ENCODE measurements at places on chromosomes 11 and 22.
A peak's percentile ranks its signal among the peaks of the same experiment; 100 is the strongest.

GRCh38 chr11:120215634-120216033, 4.8 kb downstream of the OAF start:
- no peak for DNase-seq

DNA sequence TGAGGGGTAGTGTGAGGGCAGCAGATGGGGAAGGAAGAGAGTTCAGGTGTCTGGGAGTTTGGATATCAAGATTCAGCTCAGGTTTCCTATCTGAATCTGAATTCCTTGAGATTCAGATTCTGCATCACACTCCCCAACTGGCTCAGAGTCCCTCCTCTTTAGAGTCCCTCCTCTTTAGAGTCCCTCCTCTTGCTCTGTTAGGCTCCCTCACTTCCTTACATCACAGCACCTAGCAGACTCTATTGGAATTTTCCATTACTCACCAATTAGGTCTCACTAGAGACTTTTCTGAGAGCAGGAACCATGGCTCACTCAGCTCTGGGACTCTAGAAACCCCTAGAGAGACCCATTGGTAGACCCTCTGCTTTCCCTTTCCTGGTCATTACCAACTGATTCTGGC, 303.4 kb upstream of the SYN3 start:
- no peak for DNase-seq

GRCh38 chr22:24106385-24107381, 74.6 kb upstream of the SUSD2 start:
- DNase-seq = peak; percentile 76

- DNase-seq = no peak
These were observed 68.0 kb upstream of the PRDM11 start for GRCh38 chr11:45078236-45079074.

- no peak for DNase-seq
These were observed 342.7 kb downstream of the TENM4 start for GRCh38 chr11:79098146-79098545.

GRCh38 chr11:64415286-64415685, 56.3 kb downstream of the RPS6KA4 start:
- no peak for DNase-seq

DNA sequence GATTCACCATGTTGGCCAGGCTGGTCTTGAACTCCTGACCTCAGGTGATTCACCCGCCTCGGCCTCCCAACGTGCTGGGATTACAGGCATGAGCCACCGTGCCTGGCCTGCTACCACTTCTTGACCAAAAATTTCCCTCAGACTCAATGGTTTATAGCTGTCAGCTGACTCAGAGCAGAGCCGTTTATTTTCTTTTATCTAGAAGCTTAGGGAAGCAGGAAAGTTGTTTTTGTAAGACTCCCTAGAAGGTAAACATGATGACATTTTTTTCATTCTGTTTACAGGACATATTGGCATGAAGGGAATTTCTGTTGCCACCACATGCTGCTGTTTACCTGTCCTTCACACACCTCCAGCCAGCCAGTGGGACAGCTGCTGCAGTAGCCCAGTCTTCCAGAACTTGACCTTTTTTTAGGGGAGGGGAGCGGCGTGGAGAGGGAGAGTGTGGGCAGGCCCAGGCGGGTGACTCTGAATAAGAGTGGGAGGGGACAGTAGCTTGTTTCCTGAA, 56.1 kb upstream of the PTPRJ start:
- no peak for DNase-seq

- peak; percentile 34 for DNase-seq
These were observed 10.3 kb downstream of the PRDM10 start for GRCh38 chr11:129992161-129992944.

- no peak for DNase-seq
These were observed 4.2 kb upstream of the UVRAG start for GRCh38 chr11:75810637-75811390.

DNA sequence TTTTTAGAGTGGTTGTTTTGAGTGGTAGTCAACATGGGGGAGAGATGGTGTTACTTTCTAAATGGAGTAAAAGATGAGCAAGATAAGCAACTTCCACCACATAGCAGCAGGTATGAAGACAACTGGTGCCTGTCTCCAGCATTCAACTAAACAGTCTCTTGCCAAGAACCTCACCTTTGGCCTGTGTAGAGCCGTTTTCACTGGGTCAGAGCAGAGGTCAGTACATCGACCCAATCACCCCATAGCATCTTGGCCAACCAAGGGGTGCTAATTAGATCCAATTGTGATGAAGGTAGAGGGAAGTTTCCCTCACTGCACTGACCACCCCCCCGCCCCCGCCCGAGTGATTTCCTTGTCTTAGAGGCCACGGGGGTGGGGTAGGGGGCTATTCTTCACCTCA, 188.2 kb downstream of the BLID start:
- no peak for DNase-seq

GRCh38 chr11:132234878-132235277, 864.5 kb downstream of the NTM start:
- no peak for DNase-seq

- peak; percentile 88 for DNase-seq
These were observed 58.2 kb upstream of the GNAZ start for GRCh38 chr22:23012081-23012622.

DNA sequence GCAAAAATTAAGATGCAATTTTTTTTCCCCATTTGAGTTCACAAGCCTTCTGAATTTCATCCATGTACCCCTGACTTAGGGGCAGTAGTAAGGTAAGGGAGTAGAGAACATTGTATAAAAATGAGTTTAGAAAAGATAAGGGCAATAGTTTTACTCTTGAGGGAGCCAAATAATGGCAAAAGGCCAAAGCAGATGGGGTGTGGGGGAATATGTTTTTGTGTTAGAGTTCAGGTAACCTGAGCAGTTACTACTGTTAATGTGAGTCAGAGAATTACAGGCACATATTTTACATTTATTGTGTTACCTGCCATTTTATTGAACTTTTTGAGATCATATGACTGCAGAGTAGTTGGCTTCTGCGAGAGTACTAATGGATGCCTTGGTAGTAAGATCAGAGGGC, 3.1 kb downstream of the EED start:
- DNase-seq = no peak

- DNase-seq = peak; percentile 37
These were observed 10.0 kb downstream of the OR51L1 start for GRCh38 chr11:5004424-5005274.

DNA sequence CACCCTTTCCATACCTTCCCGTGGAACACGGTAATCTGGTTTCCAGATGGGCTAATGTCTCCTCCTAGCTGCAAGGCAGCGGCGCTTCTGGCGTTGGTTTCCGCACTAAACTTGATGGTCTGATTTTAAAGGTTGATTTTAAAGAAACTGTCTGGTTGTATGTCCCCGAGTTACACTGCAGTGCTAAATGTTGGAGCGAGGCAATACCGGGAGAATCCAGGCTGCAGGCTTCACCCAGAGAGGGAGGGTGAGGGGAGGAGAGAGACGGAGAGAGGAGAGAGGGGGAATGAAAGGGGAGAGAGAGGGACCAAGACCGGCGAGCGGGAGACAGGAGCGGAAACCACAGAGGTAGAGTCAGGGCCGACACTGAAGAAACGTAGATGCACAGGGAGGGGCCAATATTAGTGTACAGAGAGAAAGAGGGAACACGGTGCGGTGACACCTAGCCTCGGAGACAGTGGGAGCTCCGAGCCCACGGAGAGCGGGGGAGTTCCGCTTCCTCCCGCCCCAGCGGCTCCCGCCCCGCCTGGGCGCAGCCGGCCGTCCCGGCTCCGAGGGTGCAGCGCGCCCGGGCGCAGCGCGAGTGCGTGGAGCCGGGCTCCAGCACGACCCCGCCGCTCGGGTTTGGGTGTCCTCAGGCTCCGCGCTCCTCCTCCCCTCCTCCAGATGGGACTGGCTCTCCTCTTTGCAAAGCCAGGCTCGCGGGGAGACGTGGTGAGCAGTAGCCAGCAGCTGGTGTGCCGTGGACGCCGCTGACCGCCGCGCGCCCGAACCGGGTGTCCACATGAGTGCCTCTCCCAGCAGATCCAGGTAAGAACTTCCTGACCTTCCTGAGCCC, 71.9 kb upstream of the GRAMD1B start:
- DNase-seq = peak; percentile 76

- no peak for DNase-seq
These were observed 138.9 kb downstream of the LUZP2 start for GRCh38 chr11:24635588-24636290.

- no peak for DNase-seq
These were observed 18.8 kb upstream of the CLNS1A start for GRCh38 chr11:77656362-77656761.

DNA sequence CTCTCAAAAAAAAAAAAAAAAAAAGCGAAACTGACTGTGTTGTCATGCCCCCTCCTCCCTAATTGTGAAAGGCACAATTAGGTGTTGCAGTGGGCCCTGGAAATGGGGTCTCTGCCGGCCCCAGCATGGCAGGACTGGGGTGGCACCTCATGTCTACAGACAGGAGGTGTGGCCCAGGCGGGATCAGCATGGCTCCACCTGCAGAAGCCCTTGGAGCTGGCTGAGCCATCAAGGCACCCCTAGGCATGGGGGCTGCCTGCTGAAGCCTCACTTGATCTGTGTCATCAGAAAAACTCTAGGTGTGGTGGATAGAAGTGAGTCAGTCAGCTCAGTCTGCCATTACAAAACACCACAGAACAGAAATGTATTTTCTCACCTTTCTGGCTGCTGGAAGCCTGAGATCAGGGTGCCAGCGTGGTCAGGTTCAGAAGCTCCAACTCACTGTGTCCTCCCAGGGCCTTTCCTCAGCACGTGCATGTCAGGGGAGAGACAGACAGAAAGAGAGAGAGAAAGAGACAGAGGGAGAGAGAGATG, 10.1 kb upstream of the B4GALNT4 start:
- DNase-seq = peak; percentile 50

GRCh38 chr11:124861670-124862069, 3.6 kb upstream of the ROBO3 start:
- no peak for DNase-seq

- no peak for DNase-seq
These were observed 33.4 kb downstream of the MIAT start for GRCh38 chr22:26690654-26691376.

GRCh38 chr11:111565114-111565720, 24.7 kb downstream of the LAYN start:
- peak; percentile 74 for DNase-seq

DNA sequence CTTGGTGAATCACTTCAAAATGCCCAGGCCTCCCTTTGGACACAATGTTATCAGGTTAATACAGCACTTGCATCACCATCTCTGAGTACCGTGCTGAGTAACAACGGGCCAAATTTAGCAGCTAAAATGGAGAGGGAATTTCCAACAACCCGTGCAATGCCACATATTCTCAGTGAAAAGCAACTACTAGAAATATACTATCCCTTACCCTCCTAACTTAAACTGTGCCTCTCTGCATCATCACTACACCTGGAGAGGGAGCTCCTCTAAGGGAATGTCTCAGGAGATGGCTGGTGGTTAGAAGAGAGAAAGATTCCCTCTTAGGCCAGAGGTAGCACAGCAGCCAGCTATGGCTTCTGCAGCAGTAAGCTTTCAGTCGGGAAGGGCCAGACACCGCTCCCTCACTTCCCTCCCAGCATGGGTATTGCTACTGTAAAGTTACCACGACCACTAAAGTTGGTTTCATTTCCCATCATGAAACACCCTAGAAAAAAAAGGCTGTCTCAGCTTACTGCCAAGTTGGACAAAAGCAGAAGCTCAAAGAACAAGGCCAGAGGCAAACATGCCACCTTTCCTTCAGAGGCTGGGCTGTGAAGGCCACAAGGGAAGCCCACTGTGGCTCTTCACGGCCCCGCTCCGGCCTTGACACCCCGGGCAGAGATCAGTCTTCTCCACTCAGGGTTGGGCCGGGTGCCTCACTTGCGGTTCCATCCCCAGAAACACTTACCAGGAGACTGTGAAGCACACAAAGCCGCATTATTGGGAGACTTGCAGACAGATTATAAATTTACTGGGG, 3.9 kb downstream of the MAML2 start:
- peak; percentile 86 for DNase-seq

DNA sequence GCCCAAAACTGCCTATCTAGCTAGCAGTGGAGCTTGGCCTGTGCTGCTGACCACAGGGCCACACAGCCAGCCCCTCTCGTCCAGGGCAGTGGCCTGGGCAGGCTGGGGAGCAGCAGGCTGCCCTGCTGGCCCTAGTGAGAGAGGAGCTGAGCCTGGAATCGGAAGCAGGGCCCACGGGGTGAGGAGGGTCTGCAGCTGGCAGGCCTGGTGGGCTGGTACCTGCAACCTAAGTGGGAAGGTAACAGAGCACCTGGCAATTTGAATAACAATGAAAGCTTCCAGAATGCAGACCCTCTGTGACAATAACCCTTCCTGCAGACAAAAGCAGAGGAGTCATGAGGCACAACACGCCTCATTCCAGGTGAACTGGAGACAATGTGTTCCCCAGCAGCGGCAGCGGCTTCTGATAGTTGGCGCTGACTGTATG, 31.8 kb upstream of the RFPL3 start:
- no peak for DNase-seq

GRCh38 chr11:61172356-61172755, 11.1 kb upstream of the VPS37C start:
- no peak for DNase-seq

GRCh38 chr22:38923463-38924346, 33.7 kb upstream of the APOBEC3A start:
- DNase-seq = no peak

- peak; percentile 20 for DNase-seq
These were observed 35.6 kb downstream of the KCNC1 start for GRCh38 chr11:17770048-17770652.

DNA sequence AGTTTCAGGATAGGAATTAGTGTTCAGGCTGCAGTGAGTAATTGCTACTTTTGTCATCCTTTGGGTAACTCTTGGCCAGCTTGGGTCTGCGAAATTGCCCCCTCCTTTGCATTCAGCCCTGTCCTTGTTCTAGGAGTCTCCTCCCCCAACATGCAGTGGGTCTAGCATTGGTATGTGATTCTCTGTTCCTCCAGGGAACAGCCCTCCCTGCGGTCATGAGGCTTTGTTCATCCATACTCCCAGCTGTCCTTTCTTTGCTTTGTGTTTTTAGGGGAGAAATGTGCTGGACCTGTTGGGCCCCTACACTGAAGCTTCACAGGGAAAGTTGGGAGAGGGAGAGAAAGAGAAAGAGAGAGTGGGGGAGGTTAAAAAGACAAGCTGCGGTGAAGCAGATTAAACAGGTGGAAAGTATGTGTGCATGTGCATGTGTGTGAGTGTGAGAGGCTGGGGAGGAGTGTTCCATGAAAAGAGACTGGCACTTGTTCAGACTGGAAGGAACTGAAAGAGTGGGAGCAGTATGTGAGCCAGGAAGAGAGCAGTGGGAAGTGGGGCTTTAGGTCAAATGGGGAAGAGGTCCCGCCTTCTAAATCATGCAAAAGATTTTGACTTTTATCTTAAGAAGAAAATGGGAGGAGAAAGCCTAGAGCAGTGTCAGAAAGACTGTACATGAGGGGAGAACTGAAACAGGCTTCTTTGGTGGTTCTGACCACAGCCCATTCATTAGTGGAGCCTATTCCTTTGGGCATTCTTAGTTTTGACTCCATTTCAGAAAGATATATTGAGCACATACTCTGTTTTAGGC, 17.9 kb upstream of the SESN3 start:
- no peak for DNase-seq

- no peak for DNase-seq
These were observed 107.0 kb upstream of the SESN3 start for GRCh38 chr11:95337972-95338429.

- DNase-seq = no peak
These were observed 68.5 kb upstream of the PARVG start for GRCh38 chr22:44112191-44112590.

GRCh38 chr11:3021125-3021524, 29.0 kb upstream of the NAP1L4 start:
- DNase-seq = peak; percentile 38

All from activated CD4-positive, alpha-beta T cell treated with anti-CD3 and anti-CD28 coated beads, Interleukin-10, Interleukin-2, amounts not matched to agents 100 ng/mL and 50 ng/mL, durations not matched to agents 16 hours and 8 hours (primary cell).